ENCODE measurements at places on chromosomes 13 and 19.

GRCh38 chr19:18999896-19000620 is 33.3 kb downstream of the SUGP2 start:
- peak; percentile 56 for DNase-seq

DNA sequence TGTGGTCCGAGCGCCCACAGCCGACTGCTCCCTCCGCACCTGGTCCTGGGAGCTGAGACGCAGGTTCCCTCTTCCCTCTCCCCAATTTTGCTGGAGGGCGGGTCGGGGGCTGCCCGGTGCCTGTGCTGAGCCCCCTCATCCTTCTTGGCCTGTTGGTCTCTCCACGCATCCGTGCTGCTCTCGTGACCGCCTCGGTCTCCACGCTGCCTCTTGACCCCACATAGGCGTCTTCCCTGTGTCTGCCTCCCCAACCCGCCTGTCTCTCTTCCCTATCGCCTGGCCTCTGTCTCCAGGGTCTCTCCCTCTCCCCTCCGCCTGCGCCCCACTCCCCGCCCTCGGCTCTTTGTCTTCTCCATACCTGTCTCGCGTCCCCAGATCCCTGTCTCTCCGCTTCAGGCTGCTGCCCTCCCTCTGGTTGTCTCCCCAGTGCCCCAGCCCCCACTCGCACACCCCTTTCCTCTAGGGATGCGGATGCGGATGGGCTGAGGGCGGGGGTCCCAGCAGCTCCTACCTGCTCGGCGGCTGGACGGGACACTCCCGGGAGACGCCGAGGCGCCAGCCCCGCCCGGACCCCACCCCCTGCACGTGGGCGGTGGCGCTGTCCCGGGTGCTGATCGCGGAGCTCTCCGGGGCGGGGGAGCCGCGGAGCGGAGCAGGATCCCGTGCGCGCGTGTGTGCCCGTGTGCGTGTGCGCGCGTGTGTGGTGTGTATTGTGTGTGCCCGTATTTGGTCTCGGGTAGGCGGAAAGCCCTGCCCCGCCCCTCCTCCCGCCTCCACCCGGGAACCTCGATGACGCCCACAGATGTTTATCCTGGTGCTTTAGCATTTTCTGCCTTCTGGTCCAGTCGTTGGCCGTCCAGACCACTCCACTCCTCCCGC is at the start of gene SYT5:
TSS of gene SYT5 (minus strand) at position 684 of the 879 bp plus-strand sequence. CDS start 1,248 bp downstream, outside the sequence.
- peak; percentile 48 for DNase-seq

DNA sequence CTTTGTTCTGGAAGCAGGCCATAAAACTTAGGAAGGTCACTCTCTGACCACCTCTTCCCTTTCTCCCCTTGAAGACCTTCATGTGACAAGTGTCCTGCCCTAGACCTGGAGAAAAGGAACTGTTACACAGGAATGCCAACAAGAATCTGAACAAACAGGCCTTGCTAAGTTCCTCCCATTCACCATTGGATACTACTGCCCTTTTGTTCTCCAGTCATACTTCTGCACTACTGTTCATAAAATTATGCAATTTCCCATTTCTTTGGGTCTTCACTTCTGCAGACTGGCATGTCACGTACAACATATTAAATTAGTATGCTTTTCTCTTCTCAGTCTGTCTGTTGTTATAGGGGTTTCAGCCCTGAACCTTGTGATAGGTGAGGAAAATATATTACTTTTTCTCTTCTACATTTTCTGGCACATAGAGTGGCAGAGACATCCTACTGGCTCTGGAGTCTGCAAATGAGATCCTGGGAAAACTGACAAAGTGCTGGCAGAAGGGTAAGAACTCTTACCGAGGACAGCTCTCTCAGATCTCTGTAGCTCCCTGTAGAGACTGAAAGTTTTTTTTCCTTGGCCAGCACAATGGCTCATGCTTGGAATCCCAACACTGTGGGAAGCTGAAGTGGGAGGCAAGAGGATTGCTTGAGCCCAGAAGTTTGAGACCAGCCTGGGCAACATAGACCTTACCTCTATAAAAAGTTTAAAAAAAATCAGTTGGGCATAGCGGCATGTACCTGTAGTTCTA is 87.6 kb upstream of the SPRY2 start:
- no peak for DNase-seq

- no peak for DNase-seq
Measured at GRCh38 chr19:1018932-1019615, 1.8 kb downstream of the TMEM259 start.

DNA sequence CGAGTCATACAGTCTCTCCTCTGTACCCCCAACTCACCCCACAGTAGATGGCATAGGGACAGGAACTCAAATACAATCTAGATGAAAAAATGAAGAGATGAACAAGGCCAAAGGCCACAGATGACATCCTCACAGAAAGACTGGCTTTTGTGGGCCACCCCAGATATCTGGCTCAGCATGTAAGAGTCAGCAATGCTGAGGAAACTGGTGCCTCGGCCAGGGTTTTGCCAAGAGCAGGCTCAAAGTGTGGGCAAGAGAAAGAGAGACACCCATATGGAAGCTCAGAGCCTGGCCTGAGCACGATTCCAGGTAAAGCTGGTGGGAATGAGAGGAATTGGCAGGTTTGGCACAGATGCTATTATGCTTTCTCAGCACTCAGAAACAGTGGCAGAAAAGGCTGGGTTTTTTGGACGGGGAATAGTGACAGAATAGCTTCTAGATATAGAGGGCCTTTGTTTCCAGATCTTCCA is 460.6 kb downstream of the FOXO1 start:
- DNase-seq = peak; percentile 13
